ENCODE measurements at places on chromosomes 3 and 15. TPM values are rescaled to one million over a fixed set of nuclear protein-coding genes. Genes with fewer than 3 reads are reported as not detected.

FBXO40 gene
- total RNA-seq, result 0.23 TPM

TRIM42 gene
- not detected for total RNA-seq

RFT1 gene
- 33.3 TPM for total RNA-seq

DNA sequence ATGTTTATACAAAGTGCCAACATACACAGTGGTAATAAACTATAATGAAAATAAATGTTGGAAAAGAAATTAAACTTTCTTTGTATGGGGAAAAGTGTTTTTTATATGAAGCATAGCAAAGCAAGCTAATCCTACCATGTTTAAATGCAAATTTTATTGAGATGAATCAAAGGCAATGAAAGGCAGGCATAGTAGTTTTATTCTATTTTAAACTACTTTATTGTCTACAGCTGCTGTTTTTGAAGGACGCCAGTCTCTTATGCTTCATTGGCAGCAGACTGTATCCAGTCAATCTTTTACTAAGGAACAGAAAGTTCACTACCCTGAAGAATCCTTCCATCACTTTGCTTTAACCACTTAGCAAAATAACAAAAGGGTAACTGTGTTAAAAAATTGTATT lies 761.0 kb downstream of the ROBO2 start:
- no peak for DNase-seq

DNA sequence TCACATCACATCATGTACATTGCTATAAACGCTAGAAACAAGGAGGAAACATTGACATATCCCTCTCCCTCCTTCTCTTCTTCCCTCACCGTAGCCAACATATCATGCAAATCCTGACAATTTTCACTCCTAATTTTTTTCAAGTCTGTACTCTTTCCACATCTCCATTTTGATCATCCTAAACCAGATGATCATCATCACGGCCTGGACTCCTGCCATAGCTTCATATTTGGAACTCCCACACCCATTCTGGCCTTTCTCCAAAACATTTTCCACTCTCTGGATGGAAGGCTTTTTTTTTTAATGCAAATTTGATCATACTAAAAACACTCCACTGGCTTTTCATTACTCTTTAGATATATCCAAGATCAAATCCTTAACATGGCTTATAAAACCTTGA lies 248.0 kb upstream of the CNTN3 start:
- DNase-seq, result no peak

DNA sequence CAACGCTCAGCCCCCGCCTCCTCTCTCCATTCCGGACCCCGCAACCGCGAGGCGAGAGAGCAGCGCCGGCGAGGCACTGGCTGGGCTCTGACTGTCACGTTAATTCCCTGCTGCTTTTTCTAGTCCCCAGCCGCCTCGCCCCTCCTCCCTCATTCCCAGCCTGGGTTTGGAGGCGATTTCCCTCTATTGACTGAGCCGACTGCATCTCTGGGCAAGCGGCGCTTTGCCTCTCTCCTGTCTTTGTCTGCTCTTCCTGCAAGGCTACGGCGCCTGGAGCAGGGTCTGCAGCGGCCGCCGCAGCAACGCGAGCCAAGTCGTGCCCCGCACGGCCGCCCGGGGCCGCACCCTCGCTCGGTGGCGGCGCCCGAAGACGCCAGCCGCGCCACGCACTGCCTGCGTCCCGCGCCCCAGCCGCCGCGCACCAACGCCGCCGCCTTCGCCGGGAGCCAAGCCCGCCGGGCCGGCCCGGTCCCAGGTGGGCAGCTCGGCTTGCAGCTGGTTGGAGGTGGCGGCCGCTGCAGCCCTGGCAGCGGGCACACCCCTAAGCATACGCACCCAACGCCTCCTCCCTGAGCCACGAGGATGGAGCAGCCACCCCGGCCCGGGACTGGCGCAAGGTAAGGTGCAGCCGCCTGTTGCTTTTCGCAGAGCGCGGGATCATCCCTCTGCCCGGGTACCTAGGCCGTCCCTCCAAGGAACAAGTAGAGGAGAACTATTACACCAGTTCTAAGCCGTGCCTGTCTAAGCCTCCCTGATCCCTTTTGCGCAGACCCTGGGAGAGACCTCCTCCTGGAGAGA lies at the start of gene LRRC3B:
LRRC3B (plus strand) TSS at position 152 of the 798 bp plus-strand sequence. CDS start 86,901 bp downstream, outside the sequence.
- no peak for DNase-seq

DNA sequence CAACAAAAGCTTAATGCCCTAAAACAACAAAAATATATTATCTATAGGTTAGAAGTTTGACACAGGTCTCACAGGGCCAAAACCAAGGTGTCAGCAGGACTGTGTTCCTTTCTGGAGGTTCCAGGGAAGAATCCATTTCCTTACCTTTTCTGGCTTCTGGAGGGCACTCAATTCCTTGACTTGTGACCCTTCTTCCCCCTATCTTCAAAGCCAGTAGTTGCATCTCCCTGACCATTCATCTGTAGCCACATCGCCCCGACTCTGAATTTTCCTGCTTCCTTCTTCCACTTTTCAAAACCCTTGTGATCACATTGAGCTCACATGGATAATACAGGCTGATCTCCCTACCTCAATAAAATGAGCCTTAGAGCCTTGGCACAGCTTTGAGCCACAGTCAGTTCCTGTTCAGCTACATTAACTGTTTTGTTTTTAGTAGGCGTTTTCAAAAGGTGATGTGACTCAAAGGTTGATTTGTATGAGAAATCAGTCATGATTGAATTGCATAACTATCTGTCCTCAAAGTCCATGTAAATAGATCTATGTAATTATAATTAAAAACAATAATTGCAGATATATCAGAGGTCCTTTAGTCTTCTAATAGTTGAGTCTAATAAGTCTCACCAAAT lies 12.4 kb downstream of the PFN2 start:
- DNase-seq, result no peak

Measured in ureter (tissue), 1 donor.